ENCODE measurements at places on chromosomes 1 and 21. TPM values are rescaled to one million over a fixed set of nuclear protein-coding genes. Genes with fewer than 3 reads are reported as not detected.
A peak's percentile ranks its signal among the peaks of the same experiment; 100 is the strongest.

DNA sequence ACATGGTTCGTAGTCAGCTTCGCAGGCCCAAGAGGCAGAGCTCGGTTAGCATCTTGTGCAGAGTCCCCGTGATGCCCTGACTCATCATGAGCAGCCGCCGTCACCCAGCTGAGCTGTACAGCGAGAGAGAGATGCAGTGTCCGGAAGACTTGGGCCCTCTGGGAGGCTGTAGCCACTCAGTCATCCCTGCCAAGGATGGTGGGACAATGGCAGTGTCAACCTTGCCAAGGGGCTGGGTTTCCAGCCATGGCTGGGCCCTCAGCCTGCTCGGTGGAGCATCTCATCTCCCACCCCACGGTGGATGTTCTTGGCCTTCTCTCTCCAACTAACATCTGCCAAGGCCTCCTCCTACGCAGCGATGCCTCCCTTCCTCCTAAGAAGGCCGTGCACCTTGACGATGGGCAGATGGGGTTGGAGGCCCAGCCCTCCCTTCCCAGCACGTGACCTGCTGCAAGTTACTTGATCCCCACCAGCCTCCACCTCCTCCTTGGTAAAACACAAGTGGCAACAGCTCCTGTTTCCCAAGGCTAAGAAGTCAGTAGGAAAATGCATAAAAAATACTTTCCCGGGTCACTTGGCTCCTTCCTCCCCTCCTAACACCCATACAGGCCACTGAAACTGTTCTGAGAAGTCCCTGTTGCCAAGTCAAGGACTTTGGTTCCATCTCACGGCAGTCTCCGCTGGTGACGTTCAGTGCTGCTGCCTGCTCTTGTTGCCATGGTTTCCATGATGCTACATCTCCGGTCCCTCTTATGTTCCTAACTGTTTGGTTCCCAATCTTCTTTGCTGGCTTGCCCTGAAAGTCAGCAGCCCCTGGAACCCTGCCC lies 384.7 kb upstream of the VAMP3 start:
- DNase-seq, result peak; percentile 51

GRCh38 chr1:202275061-202275770 lies 66.5 kb downstream of the UBE2T start:
- DNase-seq, result no peak

GRCh38 chr1:15786581-15786980 lies 20.9 kb downstream of the UQCRHL start:
- DNase-seq, result no peak

DNA sequence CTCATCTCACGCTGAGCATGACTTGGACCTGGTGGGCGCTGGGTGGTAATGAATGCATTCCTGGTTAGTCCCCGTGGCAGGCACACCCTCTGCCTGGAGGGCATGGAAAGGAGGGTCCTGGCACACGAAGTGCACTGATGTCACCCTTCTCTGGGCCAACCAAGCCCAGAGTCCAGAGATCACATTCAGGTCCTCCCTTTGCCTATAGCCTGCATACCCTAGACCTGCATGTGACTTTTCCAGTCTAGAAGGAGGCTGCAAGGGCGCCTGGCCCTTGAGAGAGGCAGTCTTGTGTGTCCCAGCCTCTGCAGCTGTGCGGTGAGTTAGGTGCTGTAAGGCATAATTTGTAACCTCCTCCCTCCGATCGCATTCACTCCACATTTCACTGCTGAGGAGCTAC lies 22.1 kb downstream of the PADI2 start:
- no peak for DNase-seq

- DNase-seq, result no peak
Observed at GRCh38 chr1:194289569-194290266, 1103.3 kb upstream of the B3GALT2 start.

DNA sequence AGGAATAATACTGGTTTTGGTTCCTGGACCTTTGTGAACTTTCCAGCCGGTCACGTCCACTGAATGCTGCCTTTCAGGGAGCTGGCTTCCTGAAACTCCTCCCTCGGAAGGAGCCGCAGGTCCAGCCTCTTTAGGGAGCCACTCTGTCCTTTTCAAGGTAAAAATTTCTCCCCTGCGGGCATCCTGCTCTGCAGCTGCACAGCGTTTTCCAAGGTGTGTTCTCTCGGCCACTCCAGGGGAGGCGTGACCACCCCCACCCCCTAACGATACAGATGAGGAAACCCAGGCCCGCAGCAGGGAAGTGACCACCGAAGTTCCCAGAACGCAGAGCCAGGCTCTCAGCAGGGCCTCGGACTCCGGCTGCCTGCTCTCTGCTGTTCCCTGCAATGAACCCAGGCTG lies 21.5 kb downstream of the PADI2 start:
- no peak for DNase-seq

DNA sequence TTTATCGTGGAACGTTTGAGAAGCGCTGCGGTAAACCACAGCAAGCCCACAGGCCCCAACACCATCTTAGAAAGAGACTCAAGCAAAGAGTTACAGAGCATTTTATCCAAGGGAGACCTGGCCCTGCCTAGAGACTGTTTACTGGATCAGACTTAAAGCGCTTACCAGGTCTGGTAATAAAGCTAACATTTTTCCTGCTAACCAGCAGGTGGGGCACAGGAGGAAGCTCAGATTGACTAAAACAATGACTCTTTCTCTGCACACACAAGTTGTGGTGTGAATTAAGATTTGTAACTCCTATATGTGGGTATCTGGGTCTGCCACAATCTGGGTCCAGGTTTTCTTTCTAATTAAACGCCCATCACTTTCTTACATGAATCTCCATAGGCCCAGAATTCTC lies 136.5 kb upstream of the ETS2 start:
- DNase-seq, result no peak

- no peak for DNase-seq
Observed at GRCh38 chr1:159077120-159077961, 775 bp upstream of the AIM2 start.

- no peak for DNase-seq
Observed at GRCh38 chr1:22077728-22078127, 25.2 kb downstream of the CDC42 start.

- no peak for DNase-seq
Observed at GRCh38 chr21:42236014-42236413, 17.1 kb downstream of the ABCG1 start.

- DNase-seq, result peak; percentile 81
Observed at GRCh38 chr21:34745557-34746255, 76.9 kb downstream of the CLIC6 start.

DNA sequence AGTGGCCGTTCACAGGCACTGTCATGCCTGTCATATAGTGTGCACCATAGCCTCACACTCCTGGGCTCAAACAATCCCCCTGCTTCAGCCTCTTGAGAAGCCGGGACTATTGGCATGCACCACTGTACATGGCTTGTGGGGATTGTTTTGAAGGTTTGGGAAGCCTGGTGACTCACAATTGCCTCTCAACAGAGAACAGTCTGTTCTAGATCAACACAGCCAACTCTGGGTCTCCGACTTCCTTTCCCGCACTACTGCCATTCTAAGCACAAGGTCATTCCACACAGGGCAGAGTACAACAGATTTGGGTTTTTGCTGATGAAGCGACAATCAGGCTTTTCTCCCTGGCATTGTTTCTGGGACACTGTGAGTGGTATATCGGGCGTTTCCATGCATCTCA lies 15.5 kb upstream of the AHCTF1 start:
- no peak for DNase-seq

DNA sequence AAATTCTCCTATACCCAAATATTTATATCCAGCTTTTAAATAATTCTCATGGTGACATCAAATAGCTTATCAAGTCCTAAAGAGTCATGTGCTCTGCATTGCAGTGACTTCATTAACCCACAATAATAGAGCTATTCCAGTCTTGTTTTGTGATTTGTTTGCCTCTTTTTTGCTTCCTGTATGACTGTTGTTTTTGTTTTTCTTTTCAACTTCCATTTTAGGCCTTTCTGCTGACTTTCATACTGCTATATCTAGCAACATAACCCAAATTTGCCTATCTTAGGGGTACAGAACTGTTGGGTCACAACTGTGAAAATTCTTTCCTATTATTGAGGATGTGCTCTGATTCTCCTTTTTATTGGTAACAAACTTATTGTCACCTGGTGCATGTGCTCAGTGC lies 30.3 kb downstream of the SPATA17 start:
- DNase-seq, result no peak

- no peak for DNase-seq
Observed at GRCh38 chr1:111895469-111895868, 94.0 kb downstream of the KCND3 start.

DNA sequence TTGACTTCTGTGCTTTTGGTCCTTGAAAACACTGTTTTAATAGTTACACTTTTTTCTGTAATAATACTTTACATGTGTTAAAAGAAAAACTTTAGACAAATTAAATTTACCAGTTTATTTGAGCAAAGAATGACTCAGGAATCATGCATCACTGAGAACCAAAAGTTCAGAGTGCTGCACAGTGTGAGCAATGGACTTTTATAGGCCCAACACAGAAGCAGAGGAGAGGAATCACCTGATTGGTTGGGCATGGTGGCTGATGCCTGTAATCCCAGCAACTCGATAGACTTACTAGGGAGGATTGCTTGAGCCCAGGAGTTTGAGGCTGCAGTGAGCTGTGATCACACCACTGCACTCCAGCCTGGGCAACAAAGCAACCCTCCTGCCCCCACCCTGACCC lies 29.3 kb downstream of the ZNF648 start:
- DNase-seq, result no peak

GRCh38 chr1:54696262-54696661 lies 19.4 kb upstream of the TTC4 start:
- DNase-seq, result no peak

DNA sequence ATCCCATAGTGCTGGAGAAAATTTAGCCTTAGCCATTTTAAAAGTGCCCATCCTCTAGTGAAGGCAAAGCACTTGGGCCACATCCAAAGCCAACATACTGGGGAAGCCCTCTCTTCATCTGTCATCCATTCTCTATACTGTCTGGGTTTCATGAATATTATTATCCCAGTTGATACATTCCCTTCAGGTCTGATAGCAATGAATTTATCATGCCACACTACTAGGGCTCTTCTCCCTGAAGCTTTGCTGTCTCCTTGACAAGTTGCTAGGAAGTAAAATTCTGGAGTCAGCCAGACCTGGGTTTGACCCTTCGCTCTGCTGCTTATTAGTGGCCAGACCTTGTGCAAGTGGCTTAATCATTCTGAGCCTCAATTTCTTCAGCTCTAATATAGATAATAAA lies 1041.4 kb upstream of the ADGRL2 start:
- DNase-seq, result no peak

GRCh38 chr1:26695356-26696118 lies at the start of gene ARID1A:
ARID1A (plus strand) TSS chr1:26696015; CDS start chr1:26696404, 389 bp downstream.
- DNase-seq, result peak; percentile 96

DNA sequence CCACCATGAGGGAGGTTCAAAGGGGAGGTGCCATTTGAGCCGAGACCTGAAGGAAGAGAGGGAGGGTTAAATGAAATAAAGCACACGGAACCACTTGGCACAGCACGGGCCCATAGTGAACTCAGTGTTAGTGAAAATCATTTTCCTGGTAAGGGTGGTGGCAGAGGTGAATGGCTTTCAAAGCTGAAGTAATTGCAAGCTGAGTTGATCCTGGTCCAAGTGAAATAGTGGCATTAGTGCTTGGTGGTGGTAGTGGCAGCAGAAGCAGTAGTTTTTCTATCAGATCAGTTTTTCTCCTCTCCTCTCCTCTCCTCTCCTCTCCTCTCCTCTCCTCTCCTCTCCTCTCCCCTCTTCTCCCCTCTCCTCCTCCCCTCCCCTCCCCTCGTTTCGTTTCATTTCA lies 30.5 kb upstream of the SRSF10 start:
- no peak for DNase-seq

DNA sequence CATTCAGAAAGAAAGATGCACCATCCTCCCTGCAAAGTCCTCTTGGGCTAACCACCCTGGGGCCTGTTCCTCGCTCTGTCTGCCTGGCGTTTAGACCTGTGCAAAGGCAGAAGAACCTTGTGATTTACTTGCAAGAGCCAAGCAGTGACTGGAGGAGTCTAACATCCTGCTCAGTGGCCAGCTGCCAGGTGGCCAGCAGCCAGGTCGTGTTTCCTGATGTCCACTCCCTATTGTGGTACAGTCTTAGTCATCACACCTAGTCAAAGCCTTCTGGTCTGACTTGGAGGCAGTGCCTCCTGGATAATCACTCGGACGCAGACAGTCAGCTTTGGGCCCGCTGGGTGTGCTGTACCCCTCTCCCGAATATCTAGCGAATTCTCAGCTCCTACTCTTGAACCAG lies 118.1 kb downstream of the PGBD5 start:
- no peak for DNase-seq

GRCh38 chr1:31198150-31198549 lies 41.5 kb downstream of the NKAIN1 start:
- DNase-seq, result no peak

- no peak for DNase-seq
Observed at GRCh38 chr1:109816175-109816811, 52.6 kb upstream of the EPS8L3 start.

DNA sequence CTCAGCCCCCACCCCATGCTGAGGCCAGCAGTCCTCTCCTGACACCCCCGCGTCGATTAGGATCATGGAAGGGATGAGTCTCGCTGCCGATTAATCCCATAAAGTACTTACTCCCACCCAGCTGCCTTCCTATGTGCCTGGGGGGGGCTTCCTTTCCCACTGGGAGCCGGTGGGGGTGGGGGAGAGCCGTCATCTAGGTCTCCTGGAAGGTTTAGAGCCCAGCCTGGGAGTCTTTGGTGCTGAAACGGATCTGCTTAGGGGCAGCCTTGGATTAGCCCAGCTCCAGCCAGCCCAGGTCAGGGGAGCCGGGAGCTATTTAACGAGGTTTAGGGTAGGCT lies 9.8 kb downstream of the SAMD11 start:
- no peak for DNase-seq

DNA sequence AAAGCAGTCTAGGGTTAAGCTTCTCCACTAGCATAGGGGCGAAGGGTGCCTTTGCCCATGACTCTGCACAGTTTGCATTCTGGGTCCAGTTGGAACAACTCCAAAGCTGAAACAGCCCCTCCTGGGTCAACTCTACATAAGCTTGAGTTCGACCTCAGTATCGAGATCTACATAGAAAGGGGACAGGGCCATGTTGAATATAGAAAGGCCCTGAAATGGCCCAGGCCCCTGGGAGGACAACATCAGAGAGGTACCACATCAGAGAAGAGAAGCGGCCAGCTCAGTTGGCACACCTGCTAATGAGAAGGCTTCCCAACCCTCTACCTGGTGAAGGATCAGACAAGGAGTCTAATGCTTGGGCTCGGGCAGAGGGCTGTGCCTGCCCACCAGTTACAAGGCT lies 1.6 kb downstream of the DENND2D start:
- no peak for DNase-seq

GRCh38 chr1:197910120-197910991 lies 6.8 kb upstream of the LHX9 start:
- DNase-seq, result no peak

- no peak for DNase-seq
Observed at GRCh38 chr1:71413441-71414175, 332.8 kb upstream of the ZRANB2 start.

- DNase-seq, result no peak
Observed at GRCh38 chr1:17287130-17287776, 20.7 kb upstream of the PADI4 start.

- DNase-seq, result no peak
Observed at GRCh38 chr1:65292861-65293593, 16.3 kb upstream of the DNAJC6 start.

ADAM30 gene
- polyA plus RNA-seq, result not detected

OPRD1 gene
- polyA plus RNA-seq, result 0.43 TPM

DSCAM gene
- 0.13 TPM for polyA plus RNA-seq

SLC1A7 gene
- polyA plus RNA-seq, result 0.09 TPM

CYB5RL gene
- polyA plus RNA-seq, result 8.8 TPM

MIXL1 gene
- 0.16 TPM for polyA plus RNA-seq

FCRL6 gene
- 0.67 TPM for polyA plus RNA-seq

GPR137B gene
- polyA plus RNA-seq, result 36.5 TPM

F13B gene
- polyA plus RNA-seq, result not detected

LIPI gene
- 0.27 TPM for polyA plus RNA-seq

RUNX3 gene
- 0.38 TPM for polyA plus RNA-seq

SLC50A1 gene
- 51.2 TPM for polyA plus RNA-seq
